ENCODE measurements at places on chromosomes 5 and 9.

DNA sequence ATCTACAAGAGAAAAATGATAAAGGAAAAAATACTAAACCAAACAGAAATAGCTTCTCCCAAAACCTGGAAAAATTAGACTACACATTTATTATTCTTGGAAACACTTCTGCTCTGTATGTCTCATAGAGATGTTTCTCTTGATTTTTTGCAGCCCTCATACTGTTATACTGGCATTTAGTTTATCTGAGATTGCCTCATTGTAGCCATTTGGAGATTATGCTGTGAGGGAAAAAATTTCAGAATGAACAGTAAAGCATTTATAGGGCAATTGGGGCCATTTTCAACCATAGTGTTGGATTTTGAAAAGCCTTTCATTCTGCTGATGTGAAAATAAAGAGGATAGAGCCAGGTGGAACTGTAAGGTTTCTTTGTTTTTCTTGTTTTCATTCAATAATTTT is 441.8 kb upstream of the RIOK2 start:
- no peak for DNase-seq

- no peak for DNase-seq
Measured at GRCh38 chr9:124623966-124624734, 117.0 kb upstream of the NR5A1 start.

DNA sequence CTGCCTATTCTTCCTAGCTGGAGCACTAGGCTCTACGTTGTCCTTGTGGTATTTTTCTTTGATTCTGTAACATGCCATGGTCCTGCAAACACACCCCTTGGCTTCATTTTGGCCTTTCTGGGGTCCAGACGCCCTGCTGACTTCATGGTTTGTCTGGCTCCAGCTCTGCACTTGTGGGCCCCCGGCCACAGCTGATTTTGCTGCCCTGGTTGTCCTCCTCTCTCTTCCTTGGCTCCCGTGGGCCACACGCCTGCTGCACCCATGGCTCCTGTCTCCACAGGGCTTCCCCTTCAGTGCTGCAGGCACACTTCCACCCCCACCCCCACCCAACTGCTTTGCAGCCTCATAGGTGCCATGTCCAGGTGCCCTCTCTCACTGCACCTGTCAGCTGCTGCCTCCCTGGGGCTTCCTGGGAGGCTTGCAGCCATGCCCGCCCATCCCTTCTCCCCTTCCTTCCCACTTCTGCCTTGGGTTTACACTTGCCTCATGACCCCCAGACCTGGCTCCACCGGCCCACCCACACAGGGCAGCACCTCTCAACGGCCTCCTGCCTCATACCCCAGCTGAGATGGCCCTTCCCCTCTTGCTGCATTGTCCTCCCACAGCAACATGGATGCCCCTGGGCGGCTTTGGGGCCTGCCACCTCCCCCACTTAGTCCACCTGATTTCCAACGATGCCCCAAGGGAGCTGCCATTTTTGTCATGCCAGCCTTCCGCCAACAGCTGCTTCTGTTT is 25.6 kb downstream of the SLC6A3 start:
- DNase-seq, result no peak

- DNase-seq, result no peak
Measured at GRCh38 chr5:138408023-138408422, 30.8 kb upstream of the REEP2 start.

DNA sequence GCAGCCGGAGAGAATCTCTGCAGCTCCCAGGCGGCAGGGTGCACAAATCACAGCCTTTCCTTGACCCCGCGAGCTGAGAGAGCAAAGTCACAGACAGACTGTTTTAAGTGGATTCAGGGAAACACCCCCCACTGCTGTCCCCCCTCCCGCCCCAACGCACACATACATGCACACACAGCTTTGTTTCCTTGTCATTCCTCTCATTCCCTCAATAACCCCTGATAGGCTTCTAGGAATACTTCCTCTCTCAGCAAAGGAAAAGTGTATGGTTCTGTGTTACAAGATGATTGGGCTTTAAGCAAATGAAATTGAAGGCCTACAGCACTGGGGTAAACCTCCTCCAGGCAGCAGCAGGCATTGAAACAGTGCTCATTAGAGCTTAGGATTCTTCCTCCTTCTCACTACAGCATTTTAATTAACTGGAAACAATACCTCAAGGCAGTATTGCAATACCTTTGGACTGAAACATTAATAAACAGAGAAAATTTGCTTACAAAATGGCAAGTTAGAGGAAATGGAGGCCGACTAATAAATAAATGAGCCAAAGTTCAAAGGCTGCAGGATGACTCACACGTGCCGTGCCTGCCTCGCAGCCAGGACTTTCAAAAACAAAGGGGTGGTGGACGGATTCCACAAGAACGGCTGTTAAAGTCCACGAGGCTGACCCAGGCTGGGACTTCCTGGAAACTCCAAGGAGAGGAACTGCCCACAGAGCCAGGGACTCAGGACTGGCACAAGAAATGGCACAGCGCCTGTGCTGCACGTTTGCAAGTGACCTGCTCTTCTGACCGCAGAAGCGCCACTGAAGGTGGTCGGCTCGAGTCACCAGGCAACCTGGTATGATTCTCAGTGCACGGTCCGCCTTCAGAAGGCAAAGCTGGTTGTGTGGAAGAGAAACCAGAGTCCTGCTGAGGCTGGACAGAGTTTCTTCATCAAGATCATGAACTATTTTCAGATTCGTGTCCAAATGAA is 236.2 kb downstream of the SYK start:
- no peak for DNase-seq

GRCh38 chr5:61120534-61120933 is 41.7 kb downstream of the SMIM15 start:
- DNase-seq, result no peak

- no peak for DNase-seq
Measured at GRCh38 chr5:17838469-17838868, 204.2 kb downstream of the TAF11L14 start.

GRCh38 chr9:2800394-2801179 is 43.3 kb downstream of the PUM3 start:
- no peak for DNase-seq

DNA sequence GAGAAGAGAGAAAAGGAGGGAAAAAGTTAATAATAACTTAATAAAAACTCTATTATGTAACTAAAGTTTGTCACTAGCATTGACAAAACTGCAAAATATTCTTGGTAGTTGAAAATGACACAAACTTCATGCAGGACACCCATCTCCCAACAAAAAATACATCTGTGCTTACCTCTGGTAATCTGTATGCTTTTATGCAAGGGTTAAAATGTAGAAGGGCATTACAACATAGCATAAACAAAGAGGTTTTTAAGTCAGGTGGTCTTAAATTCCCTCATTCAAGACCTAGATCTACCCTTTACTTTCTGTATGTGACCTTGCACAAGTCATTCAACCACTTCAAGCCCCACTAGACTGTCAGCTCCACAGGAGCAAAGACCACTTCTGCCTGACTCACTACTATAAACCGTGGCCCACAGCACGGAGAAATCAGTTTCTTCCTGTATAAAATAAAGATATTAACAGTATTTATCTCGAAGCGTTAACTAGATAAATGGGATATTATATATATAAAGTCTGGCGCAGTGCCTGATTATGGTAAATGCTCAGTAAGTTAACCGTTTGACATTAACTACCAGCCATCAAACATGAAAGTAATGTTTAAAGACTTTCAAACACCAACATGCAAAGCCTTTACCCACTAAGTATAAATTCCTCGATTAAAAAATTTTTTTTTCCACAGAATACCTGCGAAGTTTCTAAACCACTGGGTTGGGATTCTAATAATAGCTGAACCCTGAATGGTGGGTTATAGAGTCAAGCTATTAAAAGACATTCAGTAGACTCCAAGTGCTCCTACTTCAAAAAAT is 2.0 kb downstream of the FBXL17 start:
- no peak for DNase-seq

DNA sequence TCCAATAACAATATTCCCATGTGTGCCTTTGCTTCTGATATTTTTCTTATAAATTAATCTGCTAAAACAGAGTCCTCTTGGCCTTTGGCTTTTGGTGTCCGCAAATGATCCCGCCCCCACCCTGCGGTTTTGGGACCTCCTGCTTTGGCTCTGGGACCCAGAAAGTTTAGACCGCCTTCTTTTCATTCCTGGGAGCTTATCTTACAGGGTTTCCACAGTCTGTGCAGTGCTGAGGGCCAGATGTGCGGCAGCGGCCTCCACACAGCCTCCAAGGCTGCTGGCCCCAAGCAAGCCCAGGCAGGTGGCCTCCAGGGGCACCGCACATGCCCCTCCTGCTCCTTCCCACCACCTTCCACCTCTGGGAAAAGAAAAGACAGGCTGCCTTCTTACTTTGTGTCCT is 191.5 kb downstream of the ERCC6L2 start:
- DNase-seq, result no peak

DNA sequence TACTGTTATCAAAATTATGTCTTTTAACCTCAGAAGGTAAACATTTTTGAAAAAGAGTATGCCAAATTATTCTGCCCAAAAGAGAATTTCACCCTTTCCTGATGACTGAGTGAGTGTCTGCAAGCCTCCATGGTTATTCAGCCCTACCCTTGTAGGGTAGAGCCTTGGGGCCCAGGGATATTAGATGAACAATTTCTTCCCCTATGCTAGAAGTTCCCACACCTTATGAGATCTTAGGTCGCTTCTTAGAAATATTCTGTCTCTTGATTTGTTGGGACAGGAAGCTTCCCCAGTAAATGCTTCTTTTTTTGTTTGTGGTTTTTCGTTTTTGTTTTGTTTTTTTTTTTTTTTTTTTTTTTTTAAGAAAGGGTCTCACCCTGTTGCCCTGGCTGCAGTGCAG is 3.1 kb downstream of the CRB2 start:
- DNase-seq, result no peak

DNA sequence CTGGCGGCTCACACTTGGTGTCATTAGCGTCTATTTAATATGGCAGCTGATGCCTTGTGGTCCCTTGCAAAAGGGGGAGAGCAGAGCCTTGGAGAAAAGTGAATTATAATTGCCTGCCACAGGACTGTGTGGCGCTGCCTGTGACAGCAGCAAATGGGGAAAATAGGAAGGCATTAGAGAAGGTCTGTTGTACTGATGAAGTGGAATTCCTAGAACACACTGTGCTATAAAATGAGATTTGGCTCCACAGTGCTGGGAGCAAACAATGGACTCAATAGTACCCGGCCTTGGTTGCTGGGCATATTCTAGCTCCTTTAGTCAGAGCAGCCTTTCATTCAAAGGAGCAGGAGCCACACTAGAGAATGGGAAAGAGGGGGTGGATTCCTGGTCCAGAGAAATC is 21.3 kb downstream of the SEMA6A start:
- DNase-seq, result no peak

- no peak for DNase-seq
Measured at GRCh38 chr9:29199975-29200374, 1626.7 kb upstream of the C9orf72 start.

DNA sequence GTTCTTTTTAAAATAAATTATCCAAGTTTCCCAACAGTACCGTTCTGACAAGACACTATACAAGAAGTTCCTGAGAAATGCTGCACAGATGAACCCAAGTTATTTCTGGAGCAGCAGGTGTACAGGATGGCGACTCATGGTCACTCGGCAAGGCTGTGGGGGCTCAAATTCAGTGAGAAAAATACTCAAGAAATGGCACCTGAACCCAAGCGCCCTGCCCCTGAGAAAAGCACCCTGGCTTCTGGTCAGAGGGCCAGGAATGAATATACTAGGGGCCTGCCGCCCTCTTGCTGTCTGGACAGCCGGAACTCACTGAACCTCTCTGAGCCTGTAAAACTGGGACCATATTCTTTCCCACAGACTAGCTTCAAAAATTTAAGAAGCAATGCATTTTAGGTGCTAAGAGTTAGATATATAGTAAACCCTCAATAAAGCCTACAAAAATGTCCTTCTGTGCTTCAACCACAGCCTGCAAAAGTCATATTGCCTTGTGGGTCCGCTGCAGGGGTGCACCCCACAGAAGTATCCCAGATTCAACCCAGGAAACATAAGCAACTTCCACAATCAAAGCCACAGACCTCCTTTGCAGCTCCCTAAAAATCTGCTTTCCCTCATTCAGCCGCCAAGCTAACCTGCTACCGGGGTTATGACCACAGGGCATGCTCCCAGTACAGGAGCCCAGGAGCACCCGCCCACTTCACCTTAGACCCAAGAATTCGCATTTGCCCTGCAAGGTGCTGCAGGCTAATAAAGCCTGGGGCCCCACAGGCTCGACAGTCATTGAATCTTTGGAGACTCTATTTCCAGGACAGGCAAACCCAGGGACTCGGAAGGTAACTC is 1.4 kb downstream of the RAPGEF1 start:
- no peak for DNase-seq

DNA sequence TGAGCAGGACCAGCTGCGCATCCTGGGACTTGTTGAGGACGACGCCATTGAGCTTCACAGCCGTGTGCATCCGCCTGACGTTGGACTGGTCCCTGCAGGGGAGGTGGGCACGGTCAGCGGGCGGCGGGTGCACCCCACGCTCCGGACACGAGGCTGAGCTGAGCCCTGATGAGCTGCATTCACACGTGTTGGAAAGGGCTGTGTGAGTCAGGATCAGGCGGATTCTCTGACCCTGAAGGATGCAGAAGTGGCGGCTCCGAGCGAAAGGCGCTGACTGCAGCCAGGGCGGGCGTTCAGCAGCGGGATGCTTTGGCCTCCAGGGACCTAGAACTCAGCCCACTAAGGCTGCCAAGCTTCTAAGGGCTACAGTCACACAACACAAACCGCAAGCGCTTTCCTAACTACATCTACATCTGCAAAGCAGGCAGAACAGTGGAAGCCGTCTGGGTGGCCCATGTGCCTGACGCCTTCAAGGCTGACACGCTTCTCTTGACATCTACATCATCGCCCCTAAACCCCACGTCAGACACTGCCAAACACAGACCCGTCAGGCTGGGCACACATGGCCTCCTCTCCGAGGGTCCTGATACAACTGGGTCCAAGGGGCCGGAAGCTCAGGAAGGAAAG is 44.9 kb downstream of the NKD2 start:
- no peak for DNase-seq

DNA sequence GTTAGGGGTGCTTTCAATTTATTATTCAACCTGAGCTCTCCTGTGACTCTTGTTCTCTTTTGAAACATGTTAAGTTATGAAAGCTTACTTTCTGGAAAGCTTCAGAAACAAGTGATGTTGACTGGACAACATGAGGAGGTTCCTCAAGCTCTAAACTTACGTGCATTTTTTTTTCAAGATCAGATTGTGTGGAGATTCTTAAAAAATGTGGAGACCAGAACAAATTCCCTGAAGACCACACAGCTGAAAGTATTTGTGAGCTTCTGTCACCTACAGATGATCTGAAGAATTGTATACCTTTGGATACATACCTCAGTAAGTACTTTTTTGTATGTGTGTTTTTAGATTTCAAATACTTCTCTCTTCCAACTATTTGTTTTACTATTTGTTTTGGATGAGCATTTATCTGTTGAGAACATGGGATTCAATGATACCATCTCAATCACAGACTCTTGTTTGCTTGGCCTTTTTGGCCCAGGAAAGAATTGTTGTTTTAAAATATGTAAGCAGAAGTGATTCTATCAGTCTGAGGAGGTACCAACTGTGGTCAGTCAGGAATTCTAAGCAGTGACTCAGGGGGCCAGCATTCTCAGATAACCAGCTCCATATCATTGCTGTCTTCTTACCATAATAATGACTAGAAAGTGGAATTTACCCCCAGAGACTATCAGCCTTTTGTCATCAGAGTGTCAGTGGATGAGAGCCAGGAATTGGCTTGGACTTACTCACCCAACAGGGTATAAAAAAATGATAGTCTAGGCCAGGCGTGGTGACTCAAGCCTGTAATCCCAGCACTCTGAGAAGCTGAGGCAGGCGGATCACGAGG is 34.4 kb upstream of the GLIPR2 start:
- no peak for DNase-seq

All from NCI-H2081 treated with DMSO at 0.1 percent for 48 hours (cell line).